ENCODE measurements at places on chromosomes 6 and 20. TPM values are rescaled to one million over a fixed set of nuclear protein-coding genes. Genes with fewer than 3 reads are reported as not detected.

The PRICKLE4 gene
- 0.30 TPM for total RNA-seq

DNA sequence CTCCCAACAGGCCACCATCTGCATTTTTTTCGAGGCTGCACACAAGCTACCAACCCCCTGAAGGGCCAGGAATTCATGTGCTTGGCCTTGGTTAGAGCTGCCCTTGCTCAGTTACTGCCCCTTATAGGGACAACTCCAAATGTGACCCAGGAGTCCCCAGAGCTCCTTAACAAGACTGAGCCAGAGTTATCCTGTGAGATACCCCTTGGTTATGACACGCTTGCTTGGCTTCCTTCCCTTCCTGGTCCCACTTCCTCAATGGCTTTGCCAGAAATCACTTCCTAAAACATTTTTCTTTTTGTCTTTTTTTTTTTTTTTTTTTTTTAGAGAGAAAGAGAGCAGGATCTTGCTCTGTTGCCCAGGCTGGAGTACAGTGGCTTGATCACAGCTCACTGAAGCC, 8.9 kb downstream of the TREM1 start:
- DNase-seq, result no peak

The CCM2L gene
- total RNA-seq, result not detected

The SFTA2 gene
- not detected for total RNA-seq

The ZBTB46 gene
- total RNA-seq, result 2.5 TPM

The SLC16A10 gene
- total RNA-seq, result 1.7 TPM

GRCh38 chr20:6533351-6533750, 234.1 kb upstream of the BMP2 start:
- peak; percentile 79 for DNase-seq

- peak; percentile 88 for DNase-seq
Measured at GRCh38 chr6:119541132-119541905, 191.8 kb upstream of the MAN1A1 start.

DNA sequence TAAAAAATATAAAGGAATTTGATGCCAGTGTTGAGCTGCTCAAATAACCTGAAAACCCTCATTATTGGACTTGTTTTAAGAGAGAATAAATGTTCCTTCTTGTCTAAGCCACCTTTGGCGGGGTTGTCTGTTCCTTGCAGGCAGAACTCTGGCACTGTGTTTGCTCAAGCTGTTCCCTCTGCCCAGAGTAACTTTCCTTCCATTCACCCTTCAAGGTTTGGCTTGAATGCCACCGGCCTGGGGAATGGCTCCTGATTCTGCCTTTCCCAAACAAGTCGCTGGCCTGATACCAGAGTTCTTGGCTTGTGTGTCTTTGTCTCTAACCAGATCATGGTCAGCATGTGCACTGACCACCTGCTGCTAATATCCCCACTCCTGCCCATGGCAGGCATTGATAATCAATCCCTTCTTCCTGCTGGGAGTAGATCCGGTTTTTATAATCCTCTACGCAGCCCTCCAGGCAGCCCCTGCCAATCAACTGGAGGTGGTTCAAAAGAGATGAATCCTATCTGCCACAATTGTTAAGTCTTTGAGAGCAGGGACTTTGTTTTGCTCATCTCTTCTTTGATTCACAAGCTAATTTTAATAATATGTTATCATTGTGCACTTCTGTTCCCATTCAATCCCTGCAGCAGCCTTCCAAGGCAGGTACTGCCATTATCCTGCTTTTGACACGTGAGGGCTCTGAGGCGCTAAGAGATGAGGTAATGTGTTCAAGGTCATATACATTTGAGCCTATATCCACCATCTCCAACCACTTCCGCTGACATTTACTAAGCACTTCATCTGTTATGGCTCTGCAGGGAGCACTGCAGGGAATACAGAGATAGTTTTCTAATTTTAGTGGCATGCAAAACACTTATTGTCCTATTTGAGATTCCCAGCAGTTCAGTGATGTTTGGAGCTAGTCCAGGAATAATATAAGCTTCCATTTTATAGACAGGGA, 3.1 kb upstream of the CCM2L start:
- no peak for DNase-seq

- no peak for DNase-seq
Measured at GRCh38 chr6:24032896-24033688, 92.9 kb upstream of the NRSN1 start.

The GPR6 gene
- not detected for total RNA-seq

GRCh38 chr20:49865559-49865958, 49.8 kb downstream of the SPATA2 start:
- DNase-seq, result no peak

The ENPP4 gene
- total RNA-seq, result 3.1 TPM

- peak; percentile 86 for DNase-seq
Measured at GRCh38 chr20:9392892-9393857, 121.2 kb upstream of the LAMP5 start.

The PPP1R3D gene
- 8.7 TPM for total RNA-seq

GRCh38 chr20:9928281-9928737, 89.4 kb upstream of the PAK5 start:
- DNase-seq, result no peak
